ENCODE measurements at places on chromosomes 4 and X.

DNA sequence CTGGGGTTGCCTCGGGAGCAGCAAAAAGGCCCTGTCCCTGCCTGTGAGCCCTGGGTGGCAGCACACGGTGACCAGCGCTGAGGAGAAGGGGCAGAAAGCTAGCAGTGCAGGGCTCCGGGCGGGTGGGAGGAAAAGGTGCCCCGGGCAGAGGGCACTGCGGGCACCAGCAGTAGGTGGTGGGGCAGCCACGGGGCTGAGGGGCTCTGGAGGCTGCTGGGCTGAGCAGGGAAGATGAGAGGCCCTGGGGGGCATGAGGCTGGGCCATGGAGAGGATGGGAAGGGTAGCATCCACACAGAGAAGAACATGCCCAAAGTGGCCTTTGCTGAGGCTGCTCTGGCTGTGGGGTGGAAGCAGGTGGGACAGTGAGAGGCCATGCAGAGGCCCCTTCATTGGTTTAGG is 67.5 kb upstream of the NKX1-1 start:
- no peak for DNase-seq

- no peak for DNase-seq
Observed at GRCh38 chr4:125003840-125004239, 291.3 kb upstream of the ANKRD50 start.

DNA sequence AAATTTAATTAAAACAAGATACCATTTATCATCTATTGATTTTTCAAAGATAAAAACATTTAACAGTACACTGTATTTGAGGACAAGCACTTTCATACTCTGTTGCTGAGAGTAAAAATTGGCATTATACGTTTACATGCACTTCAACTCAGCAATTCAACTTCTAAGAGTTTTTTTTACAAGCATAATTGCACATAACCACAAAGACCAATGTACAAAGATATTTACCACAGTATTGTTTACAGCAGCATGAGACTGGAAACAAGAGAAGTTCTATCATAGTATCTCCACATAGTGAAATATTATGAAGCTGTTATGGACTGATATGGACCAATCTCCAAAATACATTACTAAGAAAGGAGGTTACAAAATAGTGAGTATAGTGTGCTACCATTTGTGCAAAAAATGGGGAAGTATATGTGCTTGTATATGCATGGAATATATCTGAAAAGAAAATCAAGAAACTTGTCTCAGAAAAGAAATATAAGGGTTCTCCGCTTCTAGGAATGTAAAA is 10.9 kb downstream of the GAB3 start:
- DNase-seq: no peak

GRCh38 chr4:56348576-56348975 is 38.7 kb downstream of the AASDH start:
- DNase-seq: no peak

DNA sequence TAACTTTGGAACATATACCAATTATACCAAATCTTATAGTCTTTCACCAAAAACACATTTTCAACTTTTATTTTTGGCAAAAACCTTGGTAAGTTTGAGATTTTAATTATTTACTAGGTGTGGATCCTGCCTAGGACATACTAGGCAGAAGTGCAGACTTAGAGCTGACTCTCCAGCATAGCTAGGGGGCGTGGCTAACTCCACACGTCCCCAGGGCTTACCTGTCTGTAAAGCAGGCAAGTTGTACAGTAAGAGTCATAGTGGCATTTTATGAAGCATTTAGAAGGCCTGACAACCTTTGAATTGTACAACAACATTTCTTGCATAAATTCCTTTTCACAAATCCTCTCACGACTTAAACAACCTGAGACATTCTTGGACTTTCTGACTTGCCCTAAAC is 19.2 kb upstream of the GRPEL1 start:
- DNase-seq: no peak

DNA sequence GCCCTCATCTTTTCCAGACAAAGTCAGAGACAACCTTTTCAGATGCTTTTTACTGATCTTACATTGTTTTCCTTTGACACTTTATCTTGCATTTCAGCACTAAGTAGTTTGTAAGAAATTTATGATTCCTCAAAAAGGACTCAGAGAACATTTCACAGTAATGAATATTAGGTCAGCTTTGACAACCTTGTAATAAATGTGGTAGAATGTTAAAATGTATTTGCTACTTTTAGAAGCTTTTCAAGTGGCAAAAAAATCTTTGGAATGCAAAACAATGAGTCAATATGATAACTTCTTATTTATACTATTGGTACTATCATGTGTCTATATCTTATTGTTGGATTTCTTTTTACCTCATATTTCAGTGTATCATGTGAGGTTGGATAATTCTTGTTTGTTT is 146.2 kb upstream of the FAT4 start:
- DNase-seq: no peak

DNA sequence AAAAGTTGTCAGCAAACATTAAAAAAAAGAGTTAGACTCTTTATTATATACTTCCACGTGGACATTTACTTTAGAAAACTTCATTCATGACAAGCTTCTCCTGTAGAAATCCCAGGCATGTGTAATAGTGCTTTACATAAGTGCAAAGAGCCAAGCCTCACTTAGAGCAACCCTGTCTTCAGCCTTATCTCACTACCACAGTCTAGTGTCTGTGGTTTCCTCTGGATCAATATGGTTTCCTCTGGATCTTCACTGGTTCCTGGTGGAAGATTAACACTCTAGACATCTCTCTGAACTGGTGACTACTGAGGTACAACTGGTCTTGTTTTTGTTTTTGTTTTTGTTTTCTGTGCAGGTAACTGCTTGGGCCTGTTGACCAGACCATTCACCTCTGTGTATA is 18.4 kb upstream of the ARMCX5 start:
- no peak for DNase-seq

DNA sequence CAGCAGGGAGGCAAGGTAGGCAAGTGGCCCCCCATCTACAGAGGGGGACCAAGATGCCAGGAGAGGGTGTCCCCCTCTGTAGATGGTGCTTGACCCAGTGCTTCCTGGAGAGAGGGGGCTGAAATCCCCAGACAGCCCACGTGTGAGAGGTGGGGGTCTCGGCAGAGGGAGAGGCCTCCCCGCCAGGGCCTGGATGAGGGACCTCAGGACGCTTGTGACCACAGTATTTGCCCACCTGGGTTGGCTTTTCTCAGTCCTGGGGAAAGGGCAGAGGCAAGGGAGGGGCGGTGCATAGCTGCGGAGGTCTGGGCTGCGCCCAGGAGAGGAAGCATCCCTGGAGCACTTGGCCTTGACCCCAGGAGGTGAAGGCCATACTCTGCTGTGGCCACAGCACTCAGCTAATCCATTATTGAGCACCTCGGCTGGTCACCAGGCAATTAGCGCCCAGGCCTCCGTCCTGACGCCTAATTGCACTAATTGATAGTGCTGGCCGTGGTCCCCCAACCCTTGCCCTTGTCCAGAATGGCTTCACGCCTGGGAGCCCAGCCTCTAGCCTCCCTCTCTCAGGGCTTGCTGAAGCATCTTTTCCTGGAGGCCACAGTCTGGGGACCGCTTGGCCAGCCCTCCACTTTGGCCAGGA is 30.7 kb downstream of the HMX1 start:
- DNase-seq: no peak

GRCh38 chrX:100883654-100884053 is 9.5 kb upstream of the NOX1 start:
- DNase-seq: no peak

GRCh38 chrX:68179355-68179754 is 253.9 kb downstream of the OPHN1 start:
- DNase-seq: no peak

DNA sequence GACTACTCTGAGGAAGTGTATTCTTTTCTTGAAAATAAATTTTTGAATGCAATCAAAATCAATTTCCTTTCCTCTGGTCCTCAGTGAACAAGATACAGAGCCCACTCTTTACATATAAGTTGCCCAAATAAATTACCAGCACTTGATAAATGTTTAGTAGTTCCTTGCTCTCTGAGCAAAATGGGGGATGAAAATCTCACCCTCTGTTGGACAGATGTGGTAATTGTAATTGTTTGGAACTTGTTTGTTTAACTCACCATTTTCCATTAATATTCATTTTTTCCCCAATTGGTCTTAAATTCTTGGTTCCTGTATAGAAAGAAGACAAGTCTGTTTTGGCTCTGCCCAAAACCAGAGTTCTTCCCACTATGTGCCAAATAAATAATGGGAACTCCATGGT is 146.3 kb downstream of the LDB2 start:
- no peak for DNase-seq

DNA sequence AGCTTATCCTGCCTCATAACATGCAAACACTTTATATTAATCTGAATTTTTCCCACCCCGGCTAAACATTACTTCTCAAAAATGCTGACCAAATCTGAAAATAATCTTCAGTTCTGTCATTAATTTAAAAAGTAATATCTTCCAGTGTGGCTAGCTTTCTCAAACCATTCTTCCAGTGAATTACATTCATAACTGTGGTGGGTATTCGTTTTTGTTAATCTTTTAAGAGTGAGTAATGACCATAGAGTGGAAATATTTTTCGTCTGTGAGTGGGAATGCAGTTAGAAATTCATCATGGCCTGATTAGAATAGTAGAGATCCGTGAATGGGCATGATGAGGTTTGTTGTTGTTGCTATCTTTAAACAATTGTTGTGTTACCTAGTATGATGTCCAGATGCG is 138.6 kb upstream of the SFRP2 start:
- no peak for DNase-seq

DNA sequence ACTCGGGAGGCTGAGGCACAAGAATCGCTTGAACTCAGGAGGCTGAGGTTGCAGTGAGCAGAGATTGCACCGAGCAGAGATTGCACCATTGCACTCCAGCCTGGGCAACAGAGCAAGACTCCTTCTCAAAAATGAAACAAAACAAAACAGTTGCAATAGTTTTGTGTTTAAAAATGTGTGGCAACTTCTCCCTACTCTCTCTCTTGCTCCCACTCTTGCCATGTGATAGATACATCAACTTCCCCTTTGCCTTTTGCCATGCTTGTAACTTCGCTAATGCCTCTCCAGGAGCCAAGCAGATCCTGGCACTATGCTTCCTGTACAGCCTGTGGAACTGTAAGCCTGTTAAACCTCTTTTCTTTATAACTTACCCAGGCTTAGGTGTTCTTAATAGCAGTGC is 52.5 kb upstream of the INTU start:
- DNase-seq: no peak

DNA sequence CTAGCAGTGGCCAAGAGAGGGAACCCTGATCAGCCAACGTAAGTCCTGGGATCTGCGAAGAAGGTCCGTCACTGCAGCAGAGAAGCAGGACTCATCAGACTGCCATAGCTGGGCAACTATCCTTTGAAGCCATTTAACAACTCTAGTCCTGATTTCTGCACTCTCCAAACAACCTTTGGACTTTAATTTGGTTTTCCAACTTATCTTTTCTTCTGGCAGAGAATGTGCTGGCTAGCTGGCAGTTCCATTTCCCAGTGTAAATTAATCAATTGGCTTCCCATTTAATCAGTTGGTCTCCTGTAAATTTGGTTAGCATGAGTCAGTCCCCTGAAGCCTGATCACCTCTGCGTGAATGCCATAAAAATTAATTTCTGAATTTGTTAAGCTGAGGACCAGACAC is 153.7 kb upstream of the GPR101 start:
- no peak for DNase-seq

DNA sequence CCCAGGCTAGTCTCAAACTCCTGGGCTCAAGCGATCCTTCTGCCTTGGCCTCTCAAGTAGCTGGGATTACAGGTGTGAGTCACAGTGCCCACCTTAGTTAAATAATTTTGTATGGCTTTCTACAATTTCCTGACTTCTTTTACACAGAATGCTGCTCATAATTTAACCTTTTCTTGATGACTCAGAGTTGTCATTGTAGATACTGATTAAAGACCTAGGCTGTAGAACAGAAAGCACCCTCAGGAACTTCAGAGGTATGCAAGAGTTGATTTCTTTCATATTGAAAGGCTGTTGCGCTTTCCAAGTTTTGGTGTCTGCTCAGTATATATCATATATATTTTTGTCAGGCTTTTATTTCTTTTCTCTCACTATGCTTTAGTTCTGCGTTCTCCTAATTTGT is 21.1 kb upstream of the GPR34 start:
- DNase-seq: no peak

DNA sequence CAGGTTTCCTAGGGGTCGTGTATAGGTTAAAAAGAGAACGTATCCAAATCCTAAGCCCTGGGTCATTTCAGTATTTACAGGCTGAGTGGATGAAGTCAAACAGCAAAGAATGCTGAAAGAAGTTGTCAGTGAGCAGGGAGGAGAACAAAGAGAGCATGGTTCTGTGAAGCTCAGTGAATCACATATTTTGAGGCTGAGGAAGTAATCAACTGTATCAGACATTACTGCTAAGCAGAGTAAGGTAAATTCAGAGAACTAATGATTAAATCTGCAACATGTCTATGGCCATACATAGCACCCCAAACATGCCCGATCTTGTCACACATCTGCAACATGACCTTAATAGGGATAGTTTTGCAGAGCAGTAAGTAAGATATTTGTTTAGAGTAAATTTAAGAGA is 1130.3 kb downstream of the RAPGEF2 start:
- DNase-seq: no peak

GRCh38 chr4:25882226-25882625 is 19.4 kb upstream of the SEL1L3 start:
- no peak for DNase-seq

DNA sequence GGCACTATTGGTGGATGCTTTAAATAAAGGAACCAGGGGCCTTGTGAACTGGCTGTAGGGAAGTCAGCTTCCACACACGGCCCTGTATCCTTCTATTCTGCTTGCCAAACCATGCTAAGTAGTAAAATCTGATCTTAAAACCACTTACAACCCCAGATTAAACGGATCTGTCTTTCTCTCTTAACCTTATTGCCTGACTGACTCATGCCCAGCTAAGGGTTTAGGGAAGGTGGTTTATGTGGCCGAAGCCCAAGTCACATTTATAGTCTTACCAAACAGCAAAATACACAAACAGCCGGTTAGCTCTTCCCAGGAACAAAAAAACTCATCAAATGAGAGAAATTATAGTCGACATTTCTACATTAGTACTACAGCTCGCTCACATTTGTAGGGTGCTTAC is 988.4 kb upstream of the TENM3 start:
- no peak for DNase-seq

- no peak for DNase-seq
Observed at GRCh38 chrX:120794525-120794975, 81.1 kb downstream of the CT47B1 start.

DNA sequence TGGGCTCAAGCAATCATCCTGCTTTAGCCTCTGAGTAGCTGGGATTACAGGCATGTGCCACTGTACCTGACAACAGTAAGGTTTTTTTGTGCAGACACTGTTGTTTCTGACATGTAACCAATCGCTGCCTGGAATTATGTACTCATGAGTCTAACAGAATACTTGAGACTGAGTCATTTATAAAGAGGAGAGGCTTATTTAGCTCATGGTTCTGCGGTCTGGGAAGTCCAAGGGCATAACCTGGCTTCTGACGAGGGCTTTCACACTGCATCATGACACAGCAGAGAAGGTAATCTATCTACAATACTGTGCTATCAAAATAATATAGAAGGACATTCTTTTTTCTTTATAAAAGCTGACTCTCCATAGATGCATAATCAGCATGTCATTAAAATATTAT is 115.5 kb upstream of the STOX2 start:
- DNase-seq: no peak

DNA sequence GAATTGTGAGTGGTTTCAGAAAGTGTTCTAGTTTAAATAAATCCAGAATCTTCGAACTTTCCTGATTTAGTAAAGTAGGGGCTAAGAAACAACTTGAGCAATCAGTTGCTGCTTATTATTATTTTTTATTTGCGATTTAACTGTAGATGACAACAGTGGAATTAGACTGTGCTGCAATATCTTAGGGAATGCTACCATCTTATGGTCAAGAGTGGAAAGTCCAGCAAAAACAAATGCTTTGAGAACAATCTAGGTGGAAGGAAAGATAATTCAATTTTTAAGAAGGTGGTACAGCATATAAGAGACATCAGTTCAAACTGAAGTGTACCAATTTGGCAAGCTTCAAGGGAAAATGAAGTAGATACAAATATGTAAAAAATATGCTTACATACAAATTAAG is 73.3 kb downstream of the CYLC1 start:
- no peak for DNase-seq
